IMR-90 (cell line): ENCODE measurements at places on chromosomes 13 and 19. TPM values are rescaled to one million over a fixed set of nuclear protein-coding genes. Genes with fewer than 3 reads are reported as not detected.
A peak's percentile ranks its signal among the peaks of the same experiment; 100 is the strongest.

- no peak for DNase-seq
Observed at GRCh38 chr13:32281096-32281495, 34.1 kb downstream of the ZAR1L start.

The KLC3 gene
- 0.09 and 0.14 TPM in 2 replicates for polyA plus RNA-seq

DNA sequence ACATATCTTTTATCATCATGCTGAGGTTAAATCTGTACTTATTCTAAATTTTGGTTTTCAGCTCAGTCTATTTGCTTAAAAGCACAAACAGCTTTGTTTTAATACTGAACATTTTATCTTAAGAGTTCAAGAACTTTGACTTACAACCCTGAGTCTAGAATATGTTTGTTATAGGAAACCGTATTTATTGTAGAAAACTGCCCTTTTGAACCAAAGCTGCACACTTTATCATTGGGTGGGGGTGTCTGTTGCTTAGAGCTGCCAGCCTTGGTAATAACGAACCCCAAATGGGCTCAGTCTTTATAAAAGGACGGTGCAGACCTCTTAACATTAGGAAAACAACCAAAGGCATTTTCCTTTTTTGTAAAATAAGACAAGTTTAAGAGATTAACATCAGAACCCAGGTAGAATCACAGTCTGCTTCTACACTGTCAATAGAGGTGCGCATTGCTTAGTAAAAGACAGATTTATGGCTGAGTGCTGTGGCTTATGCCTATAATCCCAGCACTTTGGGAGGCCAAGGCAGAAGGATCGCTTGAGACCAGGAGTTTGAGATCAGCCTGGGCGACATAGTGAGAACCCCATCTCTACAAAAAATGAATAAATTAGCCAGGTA is 14.7 kb downstream of the ADGRE3 start:
- no peak for DNase-seq

GRCh38 chr13:97468331-97468730 is 34.4 kb downstream of the RAP2A start:
- peak; percentile 46 for DNase-seq

- no peak for DNase-seq
Observed at GRCh38 chr19:45917421-45918091, 3.0 kb upstream of the NANOS2 start.

The GALP gene
- not detected in 2 replicates for polyA plus RNA-seq

DNA sequence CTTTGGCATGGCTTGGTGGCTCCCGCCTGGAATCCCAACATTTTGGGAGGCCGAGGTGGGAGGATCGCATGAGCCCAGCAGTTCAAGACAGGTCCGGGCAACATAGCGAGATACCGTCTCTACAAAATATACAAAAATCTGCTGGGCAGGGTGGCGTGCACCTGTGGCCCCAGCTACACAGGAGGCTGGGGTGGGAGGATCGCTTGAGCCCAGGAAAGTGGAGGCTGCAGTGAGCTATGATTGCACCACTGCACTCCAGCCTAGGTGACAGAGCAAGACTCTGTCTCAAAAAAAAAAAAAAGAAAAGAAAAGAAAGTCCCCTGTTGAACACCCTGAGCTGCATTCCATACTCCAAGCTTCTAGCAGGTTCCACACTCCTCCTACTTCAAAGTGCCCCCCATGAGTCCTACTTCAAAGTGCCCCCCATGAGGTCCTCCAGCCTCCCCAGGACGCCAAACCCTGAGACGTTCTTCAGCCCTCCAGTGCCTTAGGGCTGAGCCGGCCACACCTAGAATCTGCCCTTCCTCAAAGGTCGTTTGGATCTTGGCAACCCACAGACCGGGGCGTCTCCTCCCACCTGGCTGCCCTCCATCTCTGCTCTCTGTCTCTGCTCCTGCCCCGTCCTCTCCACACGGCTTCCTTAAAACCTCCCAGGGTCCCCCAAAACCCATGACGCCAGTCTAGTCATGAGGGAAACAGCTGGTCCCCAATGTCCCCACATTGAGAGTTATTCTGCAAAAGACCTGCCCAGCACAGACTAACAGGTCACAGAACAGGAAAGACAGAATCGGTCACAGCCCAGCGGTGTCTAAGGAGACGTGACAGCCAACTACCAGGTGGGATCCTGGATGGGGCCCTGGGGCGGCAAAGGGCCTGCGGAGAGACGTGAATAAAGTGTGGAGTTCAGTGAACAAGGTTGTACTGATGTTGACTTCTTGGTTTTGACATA is 4.8 kb downstream of the TJP3 start:
- no peak for DNase-seq

The KLK2 gene
- not detected in 2 replicates for polyA plus RNA-seq

The ZNF320 gene
- 1.9 and 3.4 TPM in 2 replicates for polyA plus RNA-seq

DNA sequence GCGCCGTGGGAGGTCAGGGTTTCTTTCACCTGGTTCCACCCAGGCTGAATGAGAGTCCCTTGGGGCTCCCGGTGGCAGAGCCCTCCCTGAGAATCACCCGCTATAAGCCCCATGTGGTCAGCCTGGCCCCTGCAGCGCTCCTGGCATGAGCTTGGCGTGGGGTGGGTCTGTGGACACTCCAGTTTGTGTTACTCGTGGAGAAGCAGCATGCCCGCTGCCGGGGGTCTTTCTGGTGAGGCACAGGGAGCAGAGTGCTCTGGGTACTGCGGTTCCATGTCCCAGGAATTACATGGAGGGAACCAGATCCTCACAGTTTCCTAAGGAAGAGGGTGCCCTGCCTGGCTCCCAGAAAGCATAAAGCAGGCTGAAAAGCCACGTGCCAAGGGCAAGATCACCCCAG is 62.2 kb downstream of the SMARCA4 start:
- DNase-seq: no peak

The PSG2 gene
- polyA plus RNA-seq: 0.29 and 0.31 TPM in 2 replicates

DNA sequence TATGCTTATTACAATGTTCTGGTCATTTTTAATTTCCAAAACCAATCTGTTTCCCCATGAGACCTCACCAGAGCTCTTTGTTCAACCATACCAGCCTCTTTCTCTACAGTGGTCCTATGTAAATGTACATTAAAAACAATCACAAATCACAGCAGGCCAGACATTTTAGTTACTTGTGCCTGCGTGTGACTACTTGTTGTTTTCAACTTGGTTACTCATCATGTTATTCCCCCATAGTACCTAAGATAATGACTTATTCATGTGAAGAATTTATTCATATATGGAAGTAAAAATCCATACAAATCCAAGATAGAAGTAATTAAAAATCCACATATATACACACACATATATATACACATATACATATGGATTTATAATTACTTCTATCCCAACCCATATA is 379.6 kb downstream of the SLITRK6 start:
- no peak for DNase-seq

DNA sequence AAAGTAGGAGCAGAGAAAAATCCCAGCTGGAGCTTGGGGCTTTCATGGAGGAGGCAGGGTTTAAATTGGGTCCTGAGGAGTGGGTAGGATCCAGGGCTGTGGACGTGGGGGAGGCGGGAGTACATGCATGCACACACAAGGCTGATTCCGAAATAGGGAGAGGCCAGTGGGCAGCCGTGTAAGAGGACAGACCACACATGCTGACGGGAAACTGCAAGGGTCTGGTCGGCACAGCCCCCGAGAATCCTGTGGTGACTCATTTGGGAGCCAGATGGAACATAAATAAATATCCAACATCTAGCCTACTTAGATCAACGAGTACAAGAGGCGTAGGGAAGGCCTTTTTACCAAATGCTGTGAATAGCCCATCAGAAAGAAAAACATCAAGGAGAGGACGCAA is 216.3 kb upstream of the ZNF507 start:
- no peak for DNase-seq

The ZNF471 gene
- polyA plus RNA-seq: 1.9 and 2.5 TPM in 2 replicates

- peak; percentile 42 for DNase-seq
Observed at GRCh38 chr13:50387051-50387581, 371.9 kb downstream of the KCNRG start.

DNA sequence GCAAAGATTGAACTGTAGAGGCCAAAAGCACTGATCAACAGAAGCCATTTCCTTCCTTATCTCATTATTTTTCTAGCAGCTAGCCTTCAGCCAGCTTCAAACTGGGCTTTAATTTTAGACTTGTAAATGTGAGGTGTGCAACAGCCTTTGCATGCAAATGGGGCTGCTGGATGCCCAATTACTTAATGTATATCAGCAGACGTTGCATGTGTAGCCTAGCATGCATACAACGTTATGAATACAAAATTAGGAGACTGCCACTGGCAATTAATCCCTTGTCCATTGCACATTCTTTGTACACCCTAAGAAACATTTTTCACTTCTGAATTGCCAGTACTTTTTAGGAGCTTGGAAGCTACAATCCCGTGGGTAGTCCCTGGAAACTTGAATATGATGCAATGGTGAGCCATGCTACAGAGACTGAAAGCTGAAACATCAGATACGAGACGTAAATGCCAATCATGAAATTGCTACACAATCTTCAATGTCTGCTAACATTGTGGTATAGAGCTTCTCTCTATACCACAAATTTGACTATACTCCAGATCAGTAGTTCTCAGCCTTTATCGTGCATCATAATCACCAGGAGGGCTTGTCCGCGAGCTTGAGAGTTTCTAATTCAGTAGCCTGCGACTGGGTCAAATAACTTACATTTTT is 20.2 kb downstream of the EPSTI1 start:
- DNase-seq: peak; percentile 26

GRCh38 chr13:62014299-62014698 is 598.6 kb upstream of the PCDH20 start:
- peak; percentile 1 for DNase-seq

The LILRB2 gene
- polyA plus RNA-seq: not detected in 2 replicates

- DNase-seq: peak; percentile 89
Observed at GRCh38 chr13:33186861-33187291, 98.7 kb downstream of the STARD13 start.

The ADM5 gene
- 0.99 and 1.7 TPM in 2 replicates for polyA plus RNA-seq

DNA sequence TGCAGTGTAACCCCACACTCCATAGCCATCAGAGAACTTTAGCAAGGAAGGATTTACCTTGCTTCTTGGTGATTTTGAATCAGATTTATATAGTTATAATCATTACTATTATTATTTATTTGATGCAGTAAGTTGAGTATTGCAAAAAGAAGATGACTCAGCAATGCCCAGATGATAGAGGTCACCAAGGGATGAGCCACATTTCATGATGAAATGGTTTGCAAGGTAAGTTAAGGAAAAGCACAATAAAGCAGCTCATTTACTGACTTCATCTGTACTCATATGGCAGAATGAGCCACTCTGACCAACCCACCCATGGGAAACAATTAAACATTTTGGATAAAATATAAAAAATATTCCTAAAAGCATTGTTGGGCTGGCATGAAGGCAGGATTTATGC is 59.1 kb downstream of the AKAP11 start:
- peak; percentile 31 for DNase-seq

The NLRP4 gene
- polyA plus RNA-seq: not detected in 2 replicates

The RFXAP gene
- 2.2 and 2.7 TPM in 2 replicates for polyA plus RNA-seq

- no peak for DNase-seq
Observed at GRCh38 chr13:78376033-78376432, 227.3 kb downstream of the POU4F1 start.

GRCh38 chr19:3178377-3178972 is at the start of gene S1PR4:
TSS of gene S1PR4 (plus strand) at chr19:3178769. CDS start at chr19:3178793, 24 bp downstream.
- DNase-seq: no peak

GRCh38 chr13:40770609-40770933 is 419 bp downstream of the MRPS31 start:
- DNase-seq: no peak

The EFNB2 gene
- 5.9 and 6.0 TPM in 2 replicates for polyA plus RNA-seq

DNA sequence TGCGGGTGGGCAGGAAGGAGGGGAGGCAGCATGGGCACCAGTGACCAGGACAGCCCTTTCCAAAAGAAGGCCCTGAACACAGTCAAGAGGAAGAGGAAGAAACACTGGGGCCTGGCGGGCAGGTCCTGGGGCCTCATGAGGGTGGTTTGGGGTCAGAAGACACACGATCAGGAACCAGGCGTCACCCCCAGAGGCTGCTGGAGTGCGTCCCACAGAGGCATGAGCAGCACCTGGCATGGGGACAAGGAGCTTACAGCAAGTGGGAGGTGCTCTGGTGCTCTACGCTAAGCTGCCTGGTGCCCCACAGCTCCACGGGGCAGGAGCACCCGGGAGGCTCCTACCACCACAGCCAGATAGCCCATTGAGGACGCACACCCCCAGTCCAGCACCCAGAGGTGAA is 20.0 kb downstream of the ELL start:
- DNase-seq: no peak

DNA sequence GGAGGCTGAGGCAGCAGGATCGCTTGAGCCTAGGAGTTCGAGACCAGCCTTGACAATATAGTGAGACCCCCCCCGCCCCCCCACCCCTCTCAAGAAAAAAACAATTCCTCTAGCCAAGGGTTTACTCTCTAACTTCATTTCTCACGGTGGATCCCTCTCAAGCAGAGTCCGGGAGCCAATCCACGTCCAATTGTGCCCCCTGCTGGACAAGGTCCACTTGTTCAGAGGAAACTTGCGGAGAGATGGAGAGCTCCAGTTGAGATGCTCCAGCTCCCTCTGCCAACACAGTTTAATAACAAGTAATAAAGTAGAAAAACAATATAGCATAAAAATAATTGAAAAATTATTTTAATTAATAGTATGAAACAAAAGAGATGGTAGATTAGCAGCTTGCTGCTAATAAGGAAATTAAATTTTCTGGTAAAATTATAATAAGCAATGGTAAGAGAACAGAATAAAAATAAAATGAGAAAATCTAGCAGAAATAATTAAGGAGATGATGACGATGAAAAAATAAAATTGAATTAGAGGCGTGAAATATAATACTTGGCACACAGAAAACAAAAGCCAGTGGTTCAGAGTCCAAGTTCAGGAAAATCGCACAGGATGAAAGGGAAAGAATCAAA is 14.5 kb upstream of the SIGLEC14 start:
- peak; percentile 72 for DNase-seq

The BLOC1S3 gene
- 4.7 and 4.9 TPM in 2 replicates for polyA plus RNA-seq

The PDCD2L gene
- polyA plus RNA-seq: 12.1 and 13.0 TPM in 2 replicates

DNA sequence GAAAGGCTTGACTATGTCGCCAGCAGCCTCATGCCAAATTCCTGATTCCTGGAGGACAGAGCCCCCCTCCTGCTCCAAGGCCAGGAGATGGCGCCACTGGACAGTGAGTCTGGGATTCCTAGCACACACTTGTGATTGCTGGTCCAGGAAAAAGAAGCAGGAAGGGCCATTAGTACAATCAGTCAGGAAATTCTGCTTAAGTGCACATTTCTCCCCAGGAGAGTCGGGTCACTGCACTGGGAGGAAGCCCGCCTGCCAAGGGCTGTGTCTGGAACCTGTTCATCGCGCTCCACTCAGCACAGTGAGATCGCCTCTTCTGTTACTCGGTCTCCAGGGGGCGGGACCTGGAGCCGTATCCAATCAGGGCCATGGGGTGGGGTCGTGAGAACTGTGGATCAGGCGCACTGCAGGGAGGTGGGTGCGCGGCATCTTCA is 65.1 kb downstream of the ZNF823 start:
- peak; percentile 55 for DNase-seq
